ENCODE measurements at places on chromosomes 3 and 15.

DNA sequence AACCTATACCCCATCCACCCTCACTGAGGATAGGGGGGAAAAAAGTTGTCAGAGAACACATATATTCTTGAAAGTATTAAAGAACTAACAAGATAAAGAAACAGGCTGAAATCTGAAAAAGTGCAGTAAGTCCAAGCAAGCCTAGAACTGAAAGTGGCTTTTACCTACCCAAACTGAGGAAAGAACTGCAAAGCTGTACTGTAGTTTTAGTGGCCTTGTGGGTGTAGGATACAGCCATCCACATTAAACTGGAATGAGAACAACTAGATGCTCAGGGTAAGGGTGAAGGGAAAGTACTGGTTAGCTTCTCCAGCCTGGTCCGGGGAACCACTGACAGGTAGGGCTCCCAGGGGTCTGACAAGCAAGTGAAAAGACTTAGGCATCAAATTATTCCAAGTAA is 10.1 kb downstream of the UBP1 start:
- no peak for DNase-seq

- DNase-seq = no peak
Observed at GRCh38 chr15:33059184-33059583, 135.3 kb downstream of the FMN1 start.

- no peak for DNase-seq
Observed at GRCh38 chr3:126147932-126148683, 32.3 kb downstream of the ALDH1L1 start.

- no peak for DNase-seq
Observed at GRCh38 chr15:36992454-36992853, 107.9 kb downstream of the MEIS2 start.

DNA sequence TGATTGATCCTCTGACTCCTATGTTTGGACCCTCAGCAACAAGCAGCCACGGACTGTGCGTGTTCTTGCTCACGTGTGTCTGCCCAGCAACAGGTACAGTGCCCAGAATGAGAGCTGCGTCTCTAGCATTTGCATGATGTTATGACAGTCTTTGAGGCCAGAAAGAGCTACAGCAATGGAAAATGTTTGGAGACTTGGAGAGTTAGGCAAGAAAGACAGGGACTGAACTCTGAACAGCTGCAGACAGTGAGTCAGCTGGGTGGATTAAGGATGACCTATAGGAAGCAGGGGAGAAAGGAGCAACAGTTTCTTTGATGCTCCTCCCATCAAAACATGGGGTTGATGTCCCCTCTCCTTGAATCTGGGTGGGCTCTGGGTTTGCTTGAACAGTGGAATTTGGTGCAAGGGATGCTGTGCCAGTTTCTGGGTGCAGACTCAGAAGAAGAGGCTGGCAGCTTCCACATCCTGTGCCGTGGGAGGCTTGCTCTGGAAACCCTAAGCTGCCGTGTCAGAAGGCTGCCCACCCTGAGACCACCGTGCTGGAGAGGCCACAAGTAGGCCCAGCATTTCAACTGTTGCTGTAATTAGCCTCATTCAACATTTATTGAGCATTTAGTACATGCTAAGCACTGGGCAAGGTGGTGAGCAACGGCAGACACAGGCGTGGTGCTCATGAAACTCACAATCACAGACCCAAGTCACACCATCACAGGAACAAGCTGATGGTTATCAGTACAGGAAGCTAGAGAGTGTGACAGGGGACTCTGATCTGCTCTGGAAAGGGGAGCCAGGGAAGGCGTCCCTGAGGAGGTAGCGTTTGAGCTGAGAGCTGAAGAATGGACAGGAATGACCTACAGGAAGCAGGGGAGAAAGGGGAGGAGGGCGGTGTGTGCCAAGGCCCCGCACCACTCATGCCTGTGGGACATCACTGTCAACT is 21.7 kb downstream of the CCR9 start:
- no peak for DNase-seq

- no peak for DNase-seq
Observed at GRCh38 chr15:43266834-43267233, at the start of gene TGM5. TSS of gene TGM5 (minus strand) at chr15:43266928. CDS start at chr15:43266849, 79 bp downstream.
